ENCODE measurements at places on chromosomes 7 and 10.

DNA sequence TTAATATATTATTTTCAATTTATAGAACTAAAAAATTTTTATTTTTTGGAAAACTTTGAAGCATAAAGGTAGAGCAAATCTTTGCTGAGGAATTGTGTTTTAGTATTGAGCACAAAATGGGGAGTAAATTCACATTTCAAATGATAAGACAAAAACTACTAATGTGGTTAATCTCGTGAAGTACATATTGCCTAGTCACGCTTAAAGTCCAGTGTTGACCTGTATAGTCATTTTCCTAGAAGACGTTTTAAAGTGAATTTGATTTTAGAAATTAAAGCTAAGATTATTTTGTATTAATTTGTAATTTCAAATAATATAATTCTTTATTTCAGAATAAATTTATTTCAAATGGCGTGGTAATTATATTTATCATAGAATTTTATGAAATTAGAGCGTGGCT lies 57.2 kb upstream of the MSRB2 start:
- DNase-seq = no peak

- peak; percentile 14 for DNase-seq
Observed at GRCh38 chr7:146090023-146090645, 26.5 kb upstream of the CNTNAP2 start.

- DNase-seq = no peak
Observed at GRCh38 chr10:100104300-100104699, 22.6 kb upstream of the CPN1 start.

DNA sequence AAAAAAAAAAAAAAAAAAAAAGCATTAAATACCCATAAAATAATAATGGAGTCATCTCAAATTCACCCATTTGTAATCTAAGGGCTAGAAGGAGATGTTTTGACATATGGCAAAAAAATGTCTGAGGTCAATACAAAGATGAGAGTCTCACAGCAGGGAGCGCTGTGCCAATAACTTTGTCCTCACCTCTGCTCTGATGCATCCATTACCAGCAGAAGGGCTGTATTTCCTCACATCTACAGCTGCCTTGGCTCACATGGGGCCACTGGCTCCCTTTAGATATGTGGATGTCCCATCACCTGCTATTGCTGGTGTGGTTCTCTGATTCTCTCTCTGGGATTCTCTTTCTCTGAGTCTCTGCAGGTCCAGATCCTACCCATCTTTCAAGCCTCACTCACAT lies 90.3 kb upstream of the FAM133B start:
- DNase-seq = no peak

GRCh38 chr7:132573251-132573955 lies 2.9 kb downstream of the PLXNA4 start:
- DNase-seq = no peak

- no peak for DNase-seq
Observed at GRCh38 chr7:33720139-33720538, 185.2 kb upstream of the BMPER start.

DNA sequence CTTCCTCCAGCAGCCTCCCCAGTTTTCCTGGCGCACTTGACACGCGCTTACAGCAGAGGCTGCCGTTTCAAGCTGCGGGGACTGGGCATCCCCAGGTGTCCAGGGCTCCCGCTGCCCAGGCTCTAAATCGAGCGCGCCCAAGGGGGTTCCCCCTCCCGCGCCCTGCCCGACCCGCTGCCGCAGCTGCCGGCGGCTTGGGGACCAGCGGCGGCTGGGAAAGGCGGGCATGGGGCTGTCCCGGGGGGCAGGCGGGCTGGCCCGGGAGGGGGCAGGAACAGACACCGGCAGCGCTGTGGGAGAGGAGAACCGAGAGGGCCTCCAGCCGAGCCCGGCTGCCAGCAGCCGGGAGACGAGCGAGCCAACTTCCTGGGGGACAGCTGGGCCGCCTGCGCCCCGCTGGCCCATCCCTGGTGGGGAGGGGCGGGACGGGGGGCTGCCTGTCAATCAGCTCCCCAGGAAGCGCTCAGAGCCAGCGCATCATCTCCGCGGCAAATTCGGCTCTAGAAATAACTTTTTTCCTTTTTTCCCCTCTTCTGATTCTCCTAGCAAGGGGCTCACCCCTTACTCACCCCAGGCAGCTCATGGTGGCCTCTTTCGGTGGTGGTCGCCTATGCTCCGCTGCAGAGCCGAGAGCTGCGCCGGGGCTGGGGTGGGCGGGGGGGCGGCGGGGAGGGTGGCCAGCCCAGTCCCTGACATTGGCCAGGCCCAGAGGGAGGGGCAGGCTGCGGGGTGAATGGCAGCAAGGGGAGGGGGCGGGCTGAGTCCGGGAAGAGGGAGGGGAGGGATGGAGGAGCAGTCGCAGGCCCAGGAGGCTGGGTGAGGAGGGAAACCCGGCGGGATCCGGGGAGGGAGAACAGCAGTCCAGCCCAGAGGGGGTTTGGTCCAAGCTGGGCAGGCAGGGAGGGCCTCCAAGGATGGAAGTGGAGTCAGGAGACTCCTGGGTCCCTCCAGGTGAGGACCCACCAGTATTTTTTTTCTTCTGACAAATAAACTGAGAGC lies 14.7 kb downstream of the GRID2IP start:
- DNase-seq = no peak

GRCh38 chr10:43128331-43128730 lies 9.9 kb upstream of the CSGALNACT2 start:
- no peak for DNase-seq

DNA sequence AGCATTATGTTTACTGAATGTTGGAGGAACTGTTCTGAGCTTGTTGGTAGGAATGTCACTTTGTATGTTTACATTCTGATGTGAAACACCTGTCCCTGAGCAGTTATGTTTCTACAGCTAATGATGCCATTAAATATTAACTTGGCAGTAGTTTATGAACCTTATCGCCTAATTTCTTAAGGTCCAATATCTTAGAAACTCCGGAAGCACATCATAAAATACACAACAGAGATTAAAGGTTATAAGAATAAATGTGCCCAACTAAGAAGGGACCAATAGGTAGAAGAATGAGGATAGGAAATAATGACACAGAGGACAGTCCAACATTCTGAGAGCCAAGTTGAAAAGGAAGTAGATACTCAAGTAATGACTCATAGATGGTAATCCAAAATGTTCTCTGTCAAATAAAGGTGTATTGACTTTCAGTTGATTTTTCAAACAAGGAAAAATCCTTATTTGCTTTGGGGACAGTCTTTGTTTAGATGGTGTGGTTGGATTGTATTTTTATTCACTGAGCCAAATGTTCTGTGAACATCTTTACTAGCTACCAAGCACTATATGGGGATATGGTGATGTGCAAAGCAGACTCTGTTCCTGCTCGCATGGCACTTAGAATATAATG lies 31.9 kb downstream of the LCOR start:
- no peak for DNase-seq

DNA sequence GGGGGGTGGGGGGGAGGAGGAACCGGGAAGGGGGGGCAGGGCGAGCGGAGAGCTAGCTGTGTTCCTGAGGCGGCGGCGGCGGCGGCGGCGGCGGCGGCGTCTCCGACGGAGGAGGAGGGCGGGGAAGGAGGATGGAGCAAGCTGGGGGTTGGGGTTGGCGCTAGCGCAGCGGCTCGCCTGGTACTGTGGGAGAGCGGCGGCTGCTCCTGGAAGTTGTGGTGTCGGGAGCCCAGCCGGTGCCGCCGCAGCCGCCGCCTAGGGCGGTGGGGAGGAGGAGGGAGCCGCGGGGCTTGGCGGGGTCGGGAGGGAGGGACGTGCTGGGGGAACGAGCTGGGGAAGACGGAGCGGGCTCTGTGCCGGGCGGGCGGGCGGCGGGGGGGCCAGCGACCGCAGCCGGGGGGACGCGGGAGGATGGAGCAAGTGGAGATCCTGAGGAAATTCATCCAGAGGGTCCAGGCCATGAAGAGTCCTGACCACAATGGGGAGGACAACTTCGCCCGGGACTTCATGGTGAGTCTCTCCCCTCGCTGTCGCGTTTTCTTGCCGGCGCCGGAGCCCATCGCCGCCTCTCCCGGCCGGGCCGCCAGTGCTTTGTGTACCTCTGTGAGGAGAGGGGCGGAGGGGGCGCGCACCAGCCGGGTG lies at the start of gene PTPN12:
Gene PTPN12, plus strand, starts transcription at position 160 of the 642 bp plus-strand sequence. Its CDS starts 252 bp downstream, at position 412.
- DNase-seq = peak; percentile 58

DNA sequence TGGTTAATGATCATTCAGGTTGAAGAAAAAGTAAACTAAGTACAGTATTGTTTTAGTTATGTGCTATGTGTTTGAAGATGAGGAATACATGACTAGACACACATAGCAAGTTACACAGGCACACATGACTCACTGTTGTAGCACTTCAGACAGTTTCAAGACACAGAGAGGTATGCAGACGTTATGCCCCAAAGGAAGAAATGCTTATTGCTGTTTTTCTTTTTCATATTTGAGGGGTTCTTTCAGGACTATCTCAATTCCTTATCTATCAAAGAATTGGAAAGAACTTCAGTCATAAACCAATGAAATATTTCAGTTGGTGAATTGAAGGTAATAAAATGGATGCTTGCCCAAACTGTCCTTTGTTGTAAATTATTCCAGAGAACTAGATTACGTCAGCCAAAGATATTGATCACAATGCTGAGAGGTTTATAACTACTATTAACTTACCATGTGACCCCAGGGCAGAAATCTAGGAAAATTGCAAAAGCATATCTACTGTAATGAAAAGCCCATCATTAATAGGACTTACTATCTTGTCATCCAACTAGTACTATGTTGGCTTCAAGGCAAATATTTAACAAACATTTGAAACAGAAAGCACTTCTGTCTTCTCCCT lies 61.2 kb upstream of the CAPZA2 start:
- no peak for DNase-seq

- DNase-seq = no peak
Observed at GRCh38 chr7:11726794-11727155, 105.2 kb downstream of the THSD7A start.

DNA sequence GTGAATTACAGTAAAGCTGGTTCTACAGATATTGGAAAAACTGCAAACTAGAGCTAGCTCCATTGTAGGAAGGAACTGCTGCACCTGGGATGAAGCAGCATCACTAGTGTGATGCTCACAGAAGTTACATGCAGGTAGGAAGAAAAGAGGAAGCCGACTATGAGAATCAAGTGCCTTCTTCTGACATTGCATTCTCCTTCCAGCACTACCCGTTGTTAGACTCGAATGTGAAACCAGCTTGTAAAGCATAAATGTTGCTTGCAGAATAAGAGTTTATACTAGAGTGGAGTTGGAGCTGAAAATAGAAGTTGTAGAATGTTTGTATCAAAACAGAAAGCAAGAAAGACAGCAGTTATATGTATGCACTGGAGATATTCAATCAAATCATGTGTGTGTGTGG lies 49.9 kb downstream of the TRIM24 start:
- DNase-seq = no peak

GRCh38 chr7:152341039-152341913 lies 94.5 kb downstream of the KMT2C start:
- peak; percentile 44 for DNase-seq

DNA sequence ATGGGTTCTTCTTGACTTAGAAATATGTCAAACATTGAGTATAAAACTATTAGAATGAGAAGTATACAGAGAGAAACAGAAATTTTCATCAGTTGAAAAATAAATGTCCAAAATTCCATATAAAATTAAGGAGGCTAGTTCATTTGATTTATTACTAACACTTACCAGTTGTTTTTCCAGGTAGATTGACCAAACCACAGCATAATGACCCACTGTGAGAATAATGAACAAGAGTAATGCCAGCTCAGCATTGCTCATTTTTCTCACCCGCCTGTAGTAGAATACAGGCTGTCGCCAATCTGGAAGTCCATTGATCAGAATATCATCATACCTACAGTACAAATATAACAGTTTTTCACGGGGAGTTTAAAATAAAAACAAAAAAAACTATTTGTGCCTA lies 82.9 kb downstream of the DNAJC1 start:
- no peak for DNase-seq
